ENCODE measurements at places on chromosomes 1 and 21.

GRCh38 chr1:23977854-23978191 lies 2.3 kb downstream of the SRSF10 start:
- DNase-seq = no peak

GRCh38 chr1:231899046-231899445 lies 272.5 kb downstream of the DISC1 start:
- DNase-seq = no peak

- no peak for DNase-seq
These were observed 75.6 kb upstream of the CNIH3 start for GRCh38 chr1:224540535-224540934.

DNA sequence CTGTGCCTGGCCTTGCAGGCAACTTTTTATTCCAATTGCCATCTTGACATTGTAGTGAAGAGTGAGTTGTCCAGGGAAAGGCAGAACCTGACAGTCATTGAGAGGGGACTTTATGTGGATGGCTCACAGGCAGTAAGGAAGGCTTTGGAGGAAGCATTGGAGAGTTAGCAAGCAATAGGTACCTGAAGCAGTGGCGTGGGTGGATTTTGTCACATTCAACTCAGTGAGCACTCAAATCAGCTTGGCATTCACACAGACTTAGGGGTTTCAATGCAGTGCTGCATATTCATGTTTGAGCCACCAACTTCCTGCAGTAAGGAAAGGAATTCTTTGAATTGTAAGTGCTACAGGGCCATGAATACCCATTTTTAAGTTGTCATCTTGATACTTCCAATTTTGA lies 69.0 kb downstream of the AK4 start:
- no peak for DNase-seq

DNA sequence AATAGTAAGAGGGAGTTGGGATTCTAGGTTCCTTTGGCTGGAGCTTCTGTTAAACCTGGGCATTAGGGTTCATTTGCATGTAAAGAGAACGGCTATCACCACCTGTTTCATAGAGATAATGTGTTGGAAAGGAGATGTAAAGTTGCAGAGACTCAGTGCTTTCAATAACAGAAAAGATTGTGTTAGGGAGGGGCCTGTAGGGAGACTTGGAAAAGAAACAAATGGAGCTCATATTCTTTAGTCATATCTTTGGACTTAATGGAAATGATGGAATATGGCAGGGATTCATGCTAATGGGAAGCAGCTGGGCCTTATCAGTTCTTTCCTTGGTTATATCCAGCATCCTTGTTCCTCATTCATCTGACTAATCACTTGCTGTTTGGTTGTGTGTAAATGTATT lies 144.9 kb downstream of the CD247 start:
- DNase-seq = no peak

GRCh38 chr1:187622545-187622944 lies 793.8 kb downstream of the PLA2G4A start:
- no peak for DNase-seq

GRCh38 chr1:169427081-169427641 lies at the start of gene CCDC181:
CCDC181 (minus strand) TSS chr1:169427474; CDS start chr1:169424927, 2,547 bp downstream.
- peak; percentile 7 for DNase-seq

- no peak for DNase-seq
These were observed 9.1 kb downstream of the TTC22 start for GRCh38 chr1:54791880-54792522.

GRCh38 chr1:36008546-36009197 lies 75.2 kb upstream of the TEKT2 start:
- DNase-seq = no peak

- no peak for DNase-seq
These were observed 104.1 kb upstream of the HNRNPU start for GRCh38 chr1:244968471-244968871.

DNA sequence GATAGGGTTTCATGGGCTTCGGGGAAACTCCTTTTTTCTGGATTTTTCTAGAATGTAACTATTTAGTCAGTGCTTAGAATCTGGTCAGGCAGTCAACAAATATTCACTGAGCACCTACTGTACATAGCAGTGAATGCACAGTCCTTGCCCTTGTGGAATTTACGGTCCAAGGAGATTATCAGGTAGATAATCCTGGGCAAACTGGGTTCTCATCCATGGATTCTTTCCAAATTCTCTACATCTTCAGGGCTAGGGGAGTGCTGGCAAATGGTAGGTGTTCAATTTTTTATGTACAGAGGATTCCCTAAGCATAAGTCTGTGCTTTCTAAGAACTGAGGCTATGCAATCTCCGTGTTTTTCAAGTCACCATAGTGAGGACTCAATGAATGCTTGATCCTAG lies 140.7 kb upstream of the CD34 start:
- DNase-seq = no peak

DNA sequence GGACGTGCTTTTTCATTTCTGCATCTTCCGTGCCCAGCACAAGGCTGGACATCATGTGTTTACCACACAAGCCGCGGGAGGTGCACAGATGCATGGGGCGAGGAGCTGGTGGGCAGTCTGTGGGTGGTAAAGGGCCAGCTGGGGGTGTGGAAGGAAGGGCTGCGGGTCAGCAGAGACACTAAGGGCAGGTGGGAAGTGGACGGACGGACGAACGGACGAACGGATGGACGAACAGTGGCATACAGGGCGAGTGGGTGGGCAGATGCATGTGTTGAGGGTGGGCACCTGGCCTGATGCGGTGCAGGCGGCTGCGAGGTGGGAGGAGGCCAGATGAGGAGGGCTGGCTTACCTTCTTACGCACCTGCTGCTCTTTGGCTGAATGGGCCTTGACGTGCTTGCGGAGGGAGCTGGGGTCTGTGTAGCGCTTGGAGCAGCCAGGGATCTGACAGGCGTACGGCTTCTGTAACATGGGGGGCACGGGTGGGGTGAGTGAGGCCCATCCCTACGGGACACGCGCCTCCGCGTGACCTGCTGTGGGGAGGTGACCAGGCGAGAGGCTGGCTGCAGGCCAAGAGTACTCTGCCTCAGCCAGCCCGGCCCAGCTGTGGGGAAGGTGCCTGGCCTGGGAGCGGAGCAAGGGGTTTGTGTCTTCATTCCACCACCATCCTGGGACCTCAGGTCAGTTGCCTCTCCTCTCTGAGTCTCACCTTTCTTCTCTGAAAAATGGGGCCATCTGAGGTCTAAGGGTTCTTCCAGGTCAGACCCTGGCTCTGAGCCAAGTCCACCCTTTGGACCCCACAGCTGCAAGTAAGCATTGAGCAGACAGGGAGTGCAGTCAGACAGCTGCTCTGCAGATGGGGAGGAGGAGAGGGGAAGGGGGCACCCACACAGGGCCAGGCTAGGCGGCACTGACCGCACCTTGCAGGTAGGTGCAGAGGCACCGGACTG lies 65.5 kb downstream of the DMRTB1 start:
- DNase-seq = no peak

GRCh38 chr1:98388441-98388840 lies 273.1 kb upstream of the SNX7 start:
- peak; percentile 1 for DNase-seq

GRCh38 chr1:98929437-98929836 lies 75.2 kb downstream of the PLPPR5 start:
- DNase-seq = no peak

- peak; percentile 15 for DNase-seq
These were observed 30.0 kb downstream of the ZMYM4 start for GRCh38 chr1:35298464-35298863.

- no peak for DNase-seq
These were observed 42.8 kb downstream of the GRIK3 start for GRCh38 chr1:36991551-36991950.

DNA sequence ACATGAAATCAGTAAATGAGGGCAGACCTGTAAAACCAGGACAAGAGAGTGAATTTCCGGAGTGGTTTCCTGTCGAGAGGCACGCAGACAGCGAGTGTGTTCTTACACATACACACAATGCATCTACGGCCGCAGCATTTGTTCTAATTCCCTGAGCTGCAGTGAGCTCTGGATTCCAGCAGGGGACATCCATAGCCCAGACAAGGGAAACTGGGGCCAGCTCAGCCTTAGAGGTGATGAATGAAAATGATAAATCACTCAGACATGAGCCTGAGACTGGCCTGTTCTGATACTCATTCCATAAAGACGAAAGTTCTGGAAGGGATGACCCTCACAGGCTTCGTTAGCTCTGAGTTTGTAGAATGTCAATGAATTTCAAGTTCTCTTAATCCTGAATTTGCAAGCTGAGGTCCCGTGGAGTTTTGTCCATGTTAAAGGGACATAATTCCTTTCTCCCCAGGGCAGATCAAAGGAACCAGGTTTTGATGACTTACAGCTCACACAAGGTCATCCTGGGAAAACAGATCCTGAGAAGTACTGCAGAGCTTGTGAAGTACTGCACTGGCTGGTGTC lies 207.9 kb upstream of the C1orf87 start:
- no peak for DNase-seq

DNA sequence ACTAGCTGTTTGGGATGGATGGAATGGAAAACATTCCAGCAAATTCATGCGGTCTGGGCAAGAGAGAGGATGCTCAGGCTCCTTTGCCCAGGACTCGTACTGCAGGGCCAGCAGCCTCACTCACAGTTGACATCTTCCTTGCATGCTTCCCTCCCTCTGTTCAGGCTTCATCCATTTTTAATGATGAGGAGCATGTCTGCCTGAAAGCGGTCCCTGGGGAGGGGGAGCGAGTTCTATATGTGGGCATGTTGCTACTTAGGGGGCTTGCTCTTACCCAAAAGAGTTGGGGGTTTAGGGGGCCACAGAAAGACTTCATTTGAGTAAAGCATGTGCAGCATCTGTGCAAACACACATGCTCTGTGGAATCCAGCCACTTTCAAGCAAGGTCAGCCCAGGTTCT lies 98.2 kb downstream of the HMGB4 start:
- DNase-seq = no peak

DNA sequence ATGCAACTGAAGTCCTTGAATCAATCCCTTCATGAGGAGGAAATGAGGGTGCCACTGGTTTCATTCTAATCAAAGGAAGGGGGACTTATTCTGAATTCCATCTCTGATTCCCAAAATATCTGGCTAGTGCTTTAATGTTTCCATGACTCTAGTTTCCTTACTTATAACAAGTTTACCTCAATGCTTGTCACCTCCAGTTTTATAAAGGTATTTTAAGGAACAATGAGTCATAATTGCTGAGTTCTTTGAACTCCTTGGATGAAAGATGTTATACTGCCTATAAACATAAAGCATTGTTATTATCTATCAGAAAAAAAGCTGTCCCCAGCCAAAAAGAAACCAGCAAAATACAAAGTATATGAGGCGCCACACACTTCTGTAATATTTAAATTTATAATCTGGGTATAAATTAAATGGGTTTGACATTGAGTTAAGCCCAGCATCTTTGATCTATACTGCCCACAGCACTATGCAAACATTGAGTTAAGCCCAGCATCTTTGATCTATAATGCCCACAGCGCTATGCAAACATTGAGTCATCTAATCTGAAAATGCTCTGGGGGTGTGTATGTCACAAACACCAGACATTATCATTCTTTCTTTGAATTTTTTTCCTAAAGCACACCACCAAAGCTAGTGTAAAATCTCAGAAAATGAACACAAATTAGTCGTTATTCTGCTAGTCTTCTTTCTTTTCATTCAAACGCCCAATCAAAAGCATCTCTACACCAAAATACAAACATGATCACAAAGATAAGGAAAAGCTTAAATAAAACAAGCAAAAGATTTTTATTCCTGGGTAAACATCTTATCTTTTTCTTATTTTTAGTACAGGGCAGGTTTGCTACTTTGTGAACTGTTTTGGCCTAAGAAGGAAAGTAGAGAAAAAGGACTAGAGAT lies 11.5 kb upstream of the CXADR start:
- no peak for DNase-seq

- no peak for DNase-seq
These were observed 17.8 kb upstream of the PGM1 start for GRCh38 chr1:63575340-63575826.

GRCh38 chr21:29582855-29583254 lies 284.1 kb downstream of the BACH1 start:
- no peak for DNase-seq

DNA sequence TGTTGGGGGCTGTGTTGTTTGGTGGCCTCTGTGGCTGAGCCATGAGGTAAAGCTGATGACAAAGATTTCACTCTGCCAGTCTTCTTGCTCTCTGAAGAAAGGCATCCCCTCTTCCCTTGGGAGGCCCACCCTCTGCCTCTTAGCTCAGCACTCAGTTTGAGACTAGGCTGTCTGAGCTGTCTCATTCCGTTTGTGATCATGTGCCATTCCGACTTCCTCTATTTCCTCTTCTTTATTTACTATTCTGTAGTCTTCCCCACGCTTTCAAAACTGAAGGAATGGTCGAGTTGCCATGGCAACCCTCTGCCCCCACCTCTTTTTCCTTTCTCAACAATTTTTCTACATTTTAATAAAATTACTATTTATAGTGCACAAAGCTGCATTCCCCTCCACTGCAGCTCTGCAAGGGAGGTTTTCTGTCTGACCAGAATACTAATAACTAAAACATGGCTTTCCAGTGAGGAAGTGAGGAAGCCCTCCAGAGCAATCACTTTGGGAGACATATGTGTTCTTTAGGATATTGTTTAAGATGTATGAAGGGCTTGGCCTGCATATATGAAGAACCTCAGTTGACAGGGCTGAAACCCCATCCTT lies 30.8 kb downstream of the KCNA3 start:
- no peak for DNase-seq
